Stimulated activated CD8-positive, alpha-beta memory T cell treated with anti-CD3 and anti-CD28 coated beads, Interleukin-2, amount 100 ng/mL, for 1 hour (primary cell): ENCODE measurements at places on chromosomes 7 and 10.

GRCh38 chr7:44977304-44977958 lies 1.4 kb downstream of the MYO1G start:
- peak; percentile 64 for DNase-seq

DNA sequence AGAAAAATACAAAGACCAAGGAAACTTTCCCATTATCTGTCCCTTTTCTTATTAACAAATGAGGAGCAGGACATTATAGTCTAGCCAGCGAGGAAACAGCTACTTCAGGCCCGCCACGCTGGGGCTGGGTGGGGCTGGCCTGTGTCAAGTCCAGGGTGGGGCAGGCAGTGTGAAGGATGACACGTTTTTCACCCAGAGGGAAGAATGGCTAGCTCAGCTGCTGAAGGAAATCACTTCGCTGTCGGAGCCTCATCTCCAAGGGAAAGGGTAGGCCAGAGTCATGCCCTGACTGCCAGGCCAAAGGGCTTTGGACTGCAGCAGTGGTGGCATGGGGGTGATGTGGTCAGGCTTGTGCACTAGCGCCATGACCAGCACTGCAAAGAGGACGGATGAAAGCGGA lies 24.4 kb downstream of the COL13A1 start:
- DNase-seq = no peak

DNA sequence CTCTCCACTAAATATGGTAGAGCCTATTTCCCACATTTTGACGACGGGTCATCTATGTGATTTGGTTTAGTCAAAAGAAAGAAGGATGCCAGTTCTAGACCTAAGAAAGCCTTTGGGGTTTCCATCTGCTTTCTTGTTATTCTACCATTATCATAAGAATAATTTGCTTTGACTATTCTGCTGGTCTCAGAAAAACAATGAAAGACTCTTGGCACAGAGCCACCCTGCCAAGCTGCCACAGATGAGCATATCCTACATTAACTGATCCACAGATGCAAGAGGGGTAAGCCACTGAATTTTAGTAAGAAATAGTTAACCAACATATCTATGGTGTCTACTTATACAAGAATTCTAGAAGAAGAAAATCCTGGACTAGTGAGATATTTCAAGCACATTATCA lies 158.6 kb upstream of the MAGI2 start:
- DNase-seq = no peak

DNA sequence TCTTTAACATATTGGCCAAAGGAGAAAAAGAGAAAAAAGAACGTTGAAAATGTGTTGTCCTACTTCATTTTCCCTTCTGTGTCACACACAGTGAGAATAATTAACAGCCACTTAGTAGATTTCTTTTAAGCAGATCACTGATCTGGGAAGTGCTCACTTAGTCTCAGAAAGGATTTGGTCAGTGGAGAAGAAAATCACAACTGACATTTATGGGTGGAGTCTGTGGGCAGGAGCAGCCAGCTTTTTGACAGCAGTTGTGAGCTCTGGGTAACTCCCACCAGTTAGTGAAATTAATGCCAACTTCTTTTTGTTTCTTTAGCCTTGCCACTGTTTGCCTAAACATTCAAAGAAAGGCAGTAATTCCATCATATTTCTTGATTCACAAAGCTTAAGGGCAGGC lies 49.7 kb downstream of the CDK14 start:
- DNase-seq = no peak

DNA sequence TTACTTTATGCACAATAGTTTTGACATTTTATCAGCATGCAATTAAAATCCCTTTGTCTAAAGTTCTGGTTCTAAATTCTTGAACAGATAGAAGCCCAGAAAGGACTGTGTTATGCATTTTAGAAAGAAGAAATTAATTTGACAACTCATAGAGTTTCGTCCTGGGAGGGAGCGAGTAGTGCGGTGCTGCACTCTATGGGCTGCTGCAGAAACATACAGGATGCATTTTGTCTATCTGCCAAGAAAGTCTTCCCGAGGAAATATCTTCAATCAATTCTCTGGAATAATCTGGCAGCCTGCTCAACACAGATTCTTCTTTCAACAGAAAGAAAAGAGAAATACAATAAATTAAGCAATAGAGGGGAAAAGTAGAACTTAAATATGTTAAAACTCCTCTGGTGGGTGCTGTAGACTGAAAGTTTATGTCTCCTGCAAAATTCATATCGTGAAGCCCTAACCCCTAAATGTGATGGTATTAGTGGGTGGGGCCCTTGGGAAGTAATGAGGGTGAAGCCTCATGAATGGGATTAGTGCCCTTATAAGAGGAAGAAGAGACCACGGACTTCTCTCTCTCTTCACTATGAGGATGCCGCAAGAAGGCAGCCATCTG lies 39.0 kb upstream of the IFRD1 start:
- DNase-seq = no peak

DNA sequence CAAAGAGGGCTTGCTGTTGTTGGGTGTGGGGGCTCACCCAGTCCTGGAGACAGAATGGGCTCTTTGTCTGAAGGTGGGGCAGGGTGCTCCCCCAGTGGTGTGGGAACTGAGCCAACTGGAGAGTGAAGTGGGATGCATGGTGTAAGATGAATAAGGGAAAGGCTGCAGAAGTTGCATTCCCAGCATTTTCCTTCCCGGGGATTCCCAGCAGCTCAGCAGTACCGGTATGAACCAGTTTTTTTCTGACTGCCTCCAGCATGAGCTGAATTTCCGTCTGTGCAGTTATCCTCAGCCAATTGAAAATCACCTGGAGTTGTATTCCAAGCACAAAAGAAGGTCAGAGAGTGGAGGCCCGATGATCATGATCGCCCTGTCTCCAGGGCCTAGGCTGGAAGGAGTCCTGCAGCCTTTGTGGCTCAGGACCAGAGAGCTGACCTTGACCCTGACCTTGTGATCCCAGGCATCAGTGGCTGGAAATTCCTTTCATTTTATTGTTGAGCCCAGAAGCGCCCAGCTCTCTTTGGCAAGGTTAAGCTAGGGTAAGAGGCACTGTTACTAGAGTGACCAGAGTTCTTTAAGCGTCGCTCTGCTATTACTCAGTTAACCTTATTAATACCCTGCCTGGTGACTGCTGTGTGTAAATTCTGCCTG lies 33.4 kb downstream of the OGDH start:
- DNase-seq = no peak

DNA sequence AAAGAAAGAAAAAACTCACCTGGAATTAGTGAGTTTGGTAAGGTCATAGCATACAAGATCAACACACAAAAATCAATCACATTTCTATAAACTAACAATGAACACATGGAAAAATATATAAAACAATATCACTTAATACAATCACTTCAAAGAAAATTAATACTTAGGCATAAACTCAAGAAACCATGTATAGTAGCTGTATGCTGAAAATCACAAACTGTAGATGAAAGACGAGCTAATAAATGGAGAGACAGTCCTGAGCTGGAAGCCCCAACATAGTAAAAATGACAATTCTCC lies 113.8 kb upstream of the RHEB start:
- DNase-seq = no peak

DNA sequence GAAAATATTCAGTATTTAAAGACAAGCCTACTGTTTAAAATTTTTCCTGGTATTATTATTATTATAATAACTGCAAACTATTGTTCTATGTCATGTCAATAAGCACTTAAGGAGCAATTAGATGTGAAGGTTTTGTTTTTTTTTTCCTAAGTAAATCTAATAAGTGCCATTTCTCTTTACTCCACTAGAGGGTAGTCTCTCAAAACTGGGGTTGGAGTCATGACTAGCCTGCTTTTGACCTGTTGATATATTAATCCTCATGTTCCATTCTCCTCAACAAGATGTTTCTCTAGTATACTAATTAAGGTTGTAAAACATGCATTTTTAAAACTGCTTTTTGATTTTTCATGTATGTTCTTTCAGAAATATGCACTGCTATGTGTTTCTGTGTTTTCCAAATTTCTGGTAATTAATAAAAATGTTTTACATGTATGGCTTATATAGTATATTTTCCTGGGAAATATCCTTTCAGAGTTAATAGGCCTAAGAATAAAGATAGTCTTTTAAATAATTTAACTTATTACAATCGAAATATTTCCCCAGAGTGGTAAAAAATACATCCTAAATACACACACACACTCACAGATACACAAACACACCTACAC lies 1.0 kb upstream of the LRRN3 start:
- DNase-seq = no peak

DNA sequence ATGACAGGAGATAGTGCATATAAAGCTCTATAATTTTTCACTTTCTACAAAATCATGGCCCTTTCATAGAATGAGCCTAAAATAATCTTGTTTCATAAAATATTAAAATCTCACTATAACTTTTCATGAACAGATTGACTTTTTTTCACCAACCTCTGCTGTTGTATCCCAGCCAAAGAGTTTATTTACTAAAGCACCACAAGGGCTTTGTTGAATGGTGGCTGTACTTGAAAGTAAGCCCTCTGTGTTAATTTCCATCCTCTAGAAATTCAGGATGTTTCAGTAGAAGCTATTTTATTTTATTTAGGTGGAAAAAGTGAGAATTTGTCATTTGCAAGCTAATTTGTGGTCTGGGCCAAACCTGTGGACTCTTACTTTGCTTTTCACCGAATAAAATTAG lies 30.2 kb downstream of the THNSL1 start:
- DNase-seq = no peak

DNA sequence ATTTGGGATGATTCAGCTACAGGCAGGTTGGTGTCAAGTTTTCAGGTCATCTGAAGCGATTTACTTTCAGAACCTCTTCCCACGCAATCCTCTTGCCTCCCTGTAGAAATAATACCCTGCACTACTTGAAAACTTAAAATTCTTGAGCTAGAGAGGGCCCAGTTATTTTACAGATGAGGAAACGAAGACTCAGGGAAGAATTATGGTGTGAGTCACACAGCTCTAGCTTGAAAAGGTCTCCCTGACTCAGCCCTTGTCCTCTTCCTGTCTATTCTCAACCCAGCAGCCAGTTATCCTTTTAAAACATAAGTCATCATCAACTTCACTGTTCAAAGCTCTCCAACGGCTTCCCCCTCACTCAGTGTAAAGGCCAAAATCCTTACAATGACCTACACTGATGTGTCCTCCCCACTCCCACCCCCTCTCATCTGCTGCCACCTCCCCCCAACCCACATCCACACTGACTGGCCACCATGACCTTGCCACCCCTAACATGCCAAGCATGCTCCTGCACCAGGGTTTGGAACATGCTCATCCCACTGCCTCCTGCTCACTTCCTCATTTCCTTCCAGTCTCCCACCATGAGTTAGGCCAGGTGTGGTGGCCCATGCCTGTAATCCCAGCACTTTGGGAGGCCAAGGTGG lies 3.4 kb downstream of the DNMBP start:
- no peak for DNase-seq

GRCh38 chr7:2508327-2509215 lies 11.0 kb upstream of the LFNG start:
- peak; percentile 55 for DNase-seq

DNA sequence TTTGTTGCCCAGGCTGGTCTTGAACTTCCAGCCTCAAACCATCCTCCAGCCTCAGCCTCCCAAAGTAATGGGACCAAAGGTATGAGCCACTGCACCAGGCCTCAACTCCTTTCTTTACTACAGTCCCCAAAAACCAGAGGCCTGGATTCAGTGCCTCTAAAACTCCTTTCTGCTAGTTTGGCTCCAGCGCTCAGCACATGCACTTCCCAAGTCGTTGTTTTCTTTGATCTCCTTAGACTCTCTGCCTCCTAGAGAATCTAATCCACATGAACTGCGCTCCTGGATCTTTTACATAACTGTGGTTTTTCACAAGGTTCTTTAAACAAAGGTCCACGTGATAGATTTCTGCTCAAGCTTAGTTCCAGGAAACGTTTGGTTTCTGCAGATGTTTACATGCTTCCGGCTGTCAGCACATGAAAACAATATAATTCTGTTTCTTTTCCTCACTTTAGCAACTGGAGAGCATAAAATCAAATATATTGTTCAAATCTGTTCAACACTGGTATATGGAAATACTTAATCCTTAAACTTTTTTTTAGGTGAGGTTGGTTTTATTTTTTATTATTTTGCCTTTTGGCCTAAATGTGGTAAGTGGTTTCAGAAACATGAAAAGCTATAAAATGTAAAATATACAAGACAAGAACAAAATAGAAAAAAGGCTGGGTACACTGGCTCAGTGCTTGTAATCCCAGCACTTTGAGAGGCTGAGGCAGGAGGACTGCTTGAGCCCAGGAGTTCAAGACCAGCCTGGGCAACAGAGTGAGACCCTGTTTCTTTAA lies 270.5 kb upstream of the MKLN1 start:
- DNase-seq = no peak

DNA sequence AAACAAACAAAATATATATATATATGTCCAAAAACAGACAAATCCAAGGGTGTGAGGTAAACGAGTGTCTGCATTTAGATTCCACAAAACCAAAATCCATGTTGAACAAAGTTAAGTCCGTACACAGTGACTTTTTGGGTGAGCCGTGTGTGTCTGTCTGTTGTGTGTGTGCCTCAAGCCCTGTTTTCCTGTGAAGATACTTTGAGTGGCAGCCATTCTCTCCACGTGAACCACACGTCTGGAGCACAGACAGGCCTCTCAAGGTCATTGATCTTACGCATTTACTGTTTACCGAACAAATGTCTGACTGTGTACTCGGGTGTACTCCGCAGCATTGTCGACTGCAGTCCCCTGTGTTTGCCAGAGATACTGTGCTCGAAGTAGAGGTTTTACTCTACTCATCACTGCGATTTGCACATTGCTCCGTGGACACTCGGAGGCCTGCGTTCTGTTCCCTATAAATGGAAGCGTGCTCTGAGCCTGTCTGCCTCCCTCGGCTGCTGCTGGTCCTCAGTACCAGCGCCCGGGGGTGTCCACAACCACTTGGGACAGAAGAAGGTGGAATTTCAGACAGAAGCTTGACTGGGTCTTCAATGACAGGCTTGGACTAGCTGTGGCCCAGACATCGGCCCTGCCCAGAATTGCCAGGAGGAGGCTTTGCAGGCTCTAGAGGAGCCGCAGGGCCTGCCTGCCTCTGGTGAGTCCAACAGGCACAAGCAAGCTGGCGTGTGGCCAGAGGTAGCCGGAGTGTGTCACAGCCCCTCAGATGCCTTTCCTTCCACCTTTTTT lies 22.1 kb downstream of the CYP17A1 start:
- no peak for DNase-seq

DNA sequence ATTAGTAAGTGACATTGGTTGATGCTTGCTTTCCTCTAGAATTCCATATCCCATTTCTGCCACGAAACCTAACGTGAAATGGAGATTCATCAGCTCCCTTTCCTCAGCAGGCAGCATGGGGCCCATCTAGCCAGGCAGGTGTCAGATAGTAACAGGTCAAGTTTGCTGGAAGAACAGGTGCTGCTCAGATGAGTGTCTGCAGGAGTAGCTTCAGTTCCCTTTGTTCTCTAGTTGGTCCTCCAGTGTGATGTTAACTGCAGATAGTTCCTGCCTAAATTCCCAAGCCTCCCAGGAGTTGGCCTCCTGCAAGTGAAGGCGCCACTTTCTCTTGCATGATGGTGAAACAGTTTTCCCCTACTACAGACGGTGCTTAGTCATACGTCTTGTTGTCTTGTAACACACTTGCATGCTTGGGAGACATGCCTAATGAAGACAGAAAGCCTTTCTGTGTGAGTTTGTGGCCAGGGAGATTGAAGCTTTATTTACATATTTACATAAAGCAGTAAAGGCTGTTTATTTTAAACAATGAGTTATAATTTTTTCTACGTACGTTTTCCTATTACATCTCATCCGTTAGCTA lies 175.4 kb downstream of the CHN2 start:
- no peak for DNase-seq
